ENCODE measurements at places on chromosomes 7 and 10.

GRCh38 chr7:155584763-155585531, 38.6 kb upstream of the CNPY1 start:
- no peak for DNase-seq

GRCh38 chr7:108407676-108408075, 48.6 kb downstream of the NRCAM start:
- DNase-seq: no peak

DNA sequence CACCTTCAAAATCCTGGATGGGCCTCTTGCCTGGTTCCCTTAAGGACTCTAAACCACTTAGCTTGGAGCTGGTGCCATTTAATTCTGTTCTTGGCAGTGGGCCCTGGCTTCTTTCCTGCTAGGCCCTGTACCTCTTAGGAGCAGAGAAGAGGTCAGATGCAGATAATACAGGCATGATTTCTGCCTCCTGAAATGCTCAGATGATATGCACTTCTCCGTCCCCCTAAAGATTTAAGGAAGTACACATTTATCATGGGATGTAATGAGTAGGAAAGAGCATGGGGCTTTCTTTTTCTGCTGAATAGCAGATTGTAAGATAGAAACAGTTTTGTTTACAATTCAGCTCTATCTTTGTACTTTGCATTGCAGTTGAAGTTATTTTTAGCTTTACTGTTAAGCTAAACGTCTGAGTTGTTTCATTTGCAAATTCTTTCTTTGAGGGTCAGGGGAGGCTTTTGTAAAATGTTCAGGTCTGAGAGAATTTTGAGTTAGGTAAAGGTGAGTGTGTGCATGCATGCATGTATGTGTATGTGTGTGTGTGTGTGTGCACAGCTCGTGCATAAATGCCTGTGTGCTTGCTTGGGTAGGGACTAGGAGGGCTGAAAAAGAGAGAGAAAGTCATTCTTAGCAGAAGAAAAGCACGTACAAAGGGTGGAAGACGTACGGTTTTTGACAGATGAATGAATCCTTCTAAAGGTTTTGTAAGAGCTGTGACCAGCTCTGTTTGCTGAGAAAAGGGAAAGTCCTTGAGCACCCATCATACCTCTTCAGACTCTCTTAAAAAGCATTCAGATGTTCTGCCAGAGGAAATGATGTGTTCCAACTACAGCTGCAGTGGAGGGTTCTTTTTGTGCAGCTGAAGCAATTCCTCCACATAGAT, 364.2 kb downstream of the AUTS2 start:
- DNase-seq: no peak

- no peak for DNase-seq
Measured at GRCh38 chr10:22111260-22111659, 106.6 kb downstream of the EBLN1 start.

GRCh38 chr7:100863406-100863950, 3.7 kb upstream of the TRIP6 start:
- no peak for DNase-seq

DNA sequence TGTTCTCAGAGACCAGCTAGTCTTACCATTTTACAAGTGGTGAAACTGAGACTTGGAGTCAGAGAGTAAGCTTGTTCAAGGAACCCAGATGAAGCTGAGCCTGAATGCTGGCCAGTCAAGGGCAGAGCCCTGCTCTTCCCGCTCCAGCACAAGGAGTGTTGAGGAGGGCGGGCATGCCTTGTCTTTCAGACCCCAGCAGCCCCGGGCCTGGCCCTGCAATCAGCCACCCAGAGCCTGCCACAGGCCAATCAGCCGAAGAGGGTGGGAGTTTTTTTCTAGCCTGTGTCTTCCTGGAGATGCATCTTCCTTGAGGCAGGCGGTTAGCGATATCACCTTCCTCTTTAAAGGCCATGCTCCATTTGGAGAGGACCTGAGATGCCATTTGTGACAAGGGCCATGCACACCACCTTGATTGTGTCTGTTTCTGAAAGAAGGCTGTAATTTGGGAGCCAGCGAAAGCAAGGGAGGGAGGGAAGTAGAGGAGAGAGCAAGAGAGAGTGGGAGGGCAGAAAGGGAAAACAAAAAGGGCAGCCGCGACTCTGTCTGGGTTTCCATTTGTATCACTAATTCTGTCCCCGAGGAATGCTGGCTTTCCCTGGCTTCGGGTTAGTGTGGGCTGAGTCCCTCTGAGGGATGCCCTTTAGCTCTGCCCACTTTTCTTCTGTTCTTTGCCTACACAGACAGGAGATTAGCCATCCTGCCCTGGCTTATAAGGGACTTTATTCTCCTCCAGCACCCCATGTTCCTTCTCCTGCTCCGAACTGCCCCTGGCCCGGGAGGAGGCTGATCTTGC, 8.0 kb downstream of the CDH23 start:
- DNase-seq: no peak

DNA sequence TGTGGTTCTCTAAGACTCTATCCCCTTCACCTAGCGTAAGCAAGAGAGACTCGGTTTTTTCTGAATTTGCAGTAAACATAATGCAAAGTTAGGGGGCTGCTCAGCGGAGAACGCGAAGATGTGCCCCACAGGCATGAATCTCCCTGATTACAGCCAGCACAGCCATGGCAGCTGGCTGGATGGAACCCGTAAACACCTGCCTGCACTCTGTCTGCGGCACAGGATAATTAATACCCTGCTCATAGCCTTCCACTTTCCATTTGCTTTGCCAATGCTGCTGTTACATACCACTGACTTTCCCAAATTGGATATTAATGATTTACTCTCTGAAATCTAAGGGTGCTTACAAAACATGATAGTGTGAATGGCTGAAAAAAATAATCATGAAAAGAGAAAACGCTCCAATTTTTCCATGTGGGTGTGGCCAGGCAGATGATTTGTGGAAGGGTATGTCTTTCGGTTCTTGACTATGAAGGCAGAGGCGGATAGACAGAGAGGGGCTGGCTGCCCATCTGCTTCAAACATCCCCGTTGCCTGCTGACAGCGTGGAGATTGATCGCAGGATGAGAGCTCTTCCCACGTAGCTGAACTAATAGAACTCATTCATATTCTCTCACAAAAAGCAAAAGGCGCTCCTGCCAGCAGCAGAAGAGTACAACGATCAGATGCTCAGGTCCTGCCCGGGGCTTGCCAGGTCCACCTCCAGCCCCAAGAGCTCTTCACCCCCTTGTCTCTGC, 193.2 kb upstream of the GHITM start:
- DNase-seq: no peak

DNA sequence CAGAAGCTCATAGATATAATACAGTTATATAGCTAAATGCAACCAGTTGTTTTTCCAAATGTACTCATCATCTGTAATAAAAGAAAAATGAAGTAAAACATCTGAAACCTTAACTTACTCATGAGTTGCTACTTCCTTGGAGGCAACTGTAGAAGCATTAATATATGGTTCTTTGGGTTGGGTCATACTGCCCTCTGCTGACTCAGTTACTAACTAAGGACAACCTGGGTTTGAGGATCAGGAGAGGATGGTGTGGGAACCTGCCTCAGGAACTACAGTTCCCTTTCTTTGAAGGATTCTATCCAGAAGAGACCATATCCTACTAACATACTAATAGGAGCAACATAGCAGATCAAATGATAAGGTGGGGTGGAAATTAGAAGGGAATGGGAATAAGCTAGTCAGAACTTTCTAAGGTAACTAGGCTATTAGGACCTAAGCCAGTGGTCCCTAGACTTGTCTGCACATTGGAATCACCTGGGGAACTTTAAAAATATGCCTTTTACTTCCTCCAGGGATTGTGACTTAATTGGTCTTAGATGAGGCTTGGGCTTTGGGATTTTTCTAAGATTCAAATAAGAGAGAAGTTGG, 20.7 kb downstream of the COX15 start:
- no peak for DNase-seq

- no peak for DNase-seq
Measured at GRCh38 chr7:38671911-38672905, 41.0 kb upstream of the AMPH start.

DNA sequence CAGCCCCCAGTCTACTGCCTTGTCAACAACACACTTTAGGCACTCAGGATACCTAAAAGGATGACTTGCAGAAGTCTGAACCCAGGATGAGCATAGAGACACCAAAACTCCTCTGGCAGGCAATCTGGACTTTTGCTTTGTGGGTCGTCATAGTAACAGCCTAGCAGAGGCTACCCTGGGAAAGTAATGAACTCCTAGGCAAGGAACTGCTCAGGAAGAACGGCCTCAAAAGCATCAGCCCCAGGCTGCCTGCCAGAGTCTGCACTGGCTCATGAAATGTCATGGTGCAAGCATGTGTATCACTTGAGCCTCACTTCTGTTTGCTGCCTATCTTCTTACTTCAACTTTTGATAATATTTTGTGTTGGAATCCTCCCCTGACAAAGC, 715.1 kb downstream of the GRID1 start:
- no peak for DNase-seq

DNA sequence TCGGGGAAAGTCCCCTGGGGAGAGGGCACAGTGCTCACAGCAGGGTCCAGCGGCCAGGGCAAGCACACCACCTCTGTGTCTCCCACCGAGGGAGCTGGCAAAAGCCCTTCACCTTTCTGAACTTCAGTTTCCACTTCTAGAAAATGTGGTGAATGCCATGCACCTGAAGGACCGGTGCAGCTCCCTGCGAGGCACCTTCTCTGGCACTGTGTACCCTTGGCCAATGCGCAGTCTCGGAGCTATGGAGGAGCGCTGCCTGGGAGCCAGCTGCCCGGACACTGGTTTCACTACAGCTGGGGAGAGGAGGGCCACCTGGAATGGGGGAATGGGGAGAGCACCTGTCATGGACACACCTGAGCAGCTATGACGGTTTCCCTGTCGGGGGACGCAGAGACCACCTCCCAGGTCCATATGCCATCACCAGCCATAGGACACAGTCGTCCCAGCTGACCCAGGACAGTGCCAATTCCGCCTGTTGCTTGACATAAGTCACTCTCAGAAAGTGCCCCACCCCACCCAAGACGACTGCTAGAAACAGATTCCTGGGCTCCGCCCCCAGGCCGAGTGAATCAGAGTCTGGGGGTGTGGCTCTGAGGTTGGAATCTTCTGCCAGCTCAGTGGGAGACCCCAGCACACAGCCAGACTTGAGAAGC, 16.8 kb downstream of the RASGEF1A start:
- no peak for DNase-seq

- DNase-seq: no peak
Measured at GRCh38 chr10:122368502-122369254, 5.8 kb upstream of the PLEKHA1 start.

DNA sequence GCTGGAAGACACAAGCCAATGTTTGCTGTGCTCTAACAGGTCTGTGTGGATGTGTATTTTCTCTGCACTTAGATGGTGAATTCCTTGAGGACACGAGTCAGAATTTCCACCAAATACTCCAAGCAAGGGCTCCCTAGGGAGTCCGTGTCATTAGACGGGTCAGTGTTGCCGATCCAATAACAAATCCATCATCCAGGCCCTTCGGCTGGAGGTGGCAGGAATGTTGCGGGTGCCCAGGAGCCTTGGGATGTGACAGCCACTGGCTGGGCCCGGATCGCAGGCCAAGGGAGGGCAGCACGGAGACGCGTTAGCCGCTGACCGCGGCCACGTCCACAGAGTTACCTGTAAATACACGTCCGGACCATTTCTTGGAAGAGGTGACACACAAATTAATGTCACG, 186.8 kb downstream of the WDR37 start:
- DNase-seq: no peak

DNA sequence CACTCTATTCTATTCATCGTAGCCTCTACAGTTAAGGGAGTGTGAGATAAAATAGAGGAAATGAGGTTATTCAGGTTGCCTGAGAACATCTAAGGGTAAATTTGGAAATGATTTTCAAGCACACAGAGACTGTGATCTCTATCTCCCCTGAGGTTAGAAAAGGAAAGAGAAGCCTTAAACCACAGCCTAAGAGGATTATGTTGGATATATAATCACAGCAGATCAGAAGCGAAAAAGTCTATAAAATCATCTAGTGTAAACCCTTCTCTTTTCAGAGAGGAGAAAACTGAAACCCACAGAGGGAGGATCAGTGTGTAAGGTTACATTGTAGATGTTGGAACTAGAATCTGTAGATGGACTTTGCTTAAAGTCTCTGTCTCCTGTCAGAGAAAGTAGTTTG, 90.6 kb upstream of the SEMA3E start:
- DNase-seq: no peak

DNA sequence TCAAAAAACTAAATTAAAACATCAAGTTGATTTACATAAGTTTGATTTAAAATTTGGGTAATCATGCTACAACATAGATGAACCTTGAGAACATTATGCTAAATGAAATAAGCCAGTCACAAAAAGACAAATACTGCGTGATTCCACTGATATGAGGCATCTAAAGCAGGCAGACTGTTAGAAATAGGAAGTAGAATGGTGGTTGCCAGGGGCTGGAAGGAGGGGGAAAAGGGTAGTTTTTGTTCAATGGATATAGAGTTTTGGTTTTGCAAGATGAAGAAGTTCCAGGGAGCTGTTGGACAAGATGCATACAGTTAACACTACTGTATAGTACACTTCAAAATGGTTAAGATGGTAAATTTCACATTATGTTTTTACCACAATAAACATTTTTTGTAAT, 45.0 kb upstream of the IFRD1 start:
- DNase-seq: no peak

DNA sequence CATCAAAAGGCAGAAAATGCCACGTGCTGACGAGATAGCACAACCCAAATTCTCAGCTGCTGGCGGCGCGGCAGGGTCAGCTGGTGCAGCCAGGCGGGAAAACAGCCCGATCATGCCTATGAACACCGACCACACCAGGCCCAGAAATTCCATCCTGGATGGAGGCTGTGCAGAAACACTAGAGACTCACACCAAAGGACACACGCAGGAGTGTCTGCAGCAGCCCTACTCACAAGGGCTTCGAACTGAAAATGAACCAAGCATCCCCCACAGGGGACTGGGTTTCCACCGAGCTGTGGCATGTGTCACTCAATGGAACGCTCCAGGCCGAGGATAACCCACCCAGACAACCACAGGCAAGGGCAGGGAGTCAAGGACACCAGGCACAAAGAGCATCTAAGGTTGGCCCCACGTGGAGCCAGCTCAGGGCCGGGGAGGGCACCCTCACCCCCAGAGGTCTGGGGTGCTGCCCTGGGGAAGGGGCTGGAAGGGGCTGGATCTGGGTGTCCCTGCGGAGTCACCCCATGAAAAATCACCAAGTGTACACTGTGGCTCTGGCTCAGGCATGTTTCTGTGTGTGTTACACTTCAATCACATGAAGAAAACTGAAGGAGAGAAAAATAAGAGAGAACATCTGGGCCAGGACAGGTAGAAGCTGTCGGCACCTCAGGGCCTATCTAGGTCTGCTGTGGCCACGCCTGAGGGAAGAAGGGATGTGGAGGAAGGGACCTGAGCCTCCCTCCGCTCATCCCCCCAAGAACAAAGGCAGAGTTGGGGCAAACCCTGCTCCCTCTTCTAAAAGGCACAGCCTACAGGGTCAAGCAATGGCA, 33.0 kb downstream of the RASGEF1A start:
- no peak for DNase-seq

GRCh38 chr7:75617634-75618234, 121.0 kb downstream of the HIP1 start:
- DNase-seq: peak; percentile 33
